ENCODE measurements at places on chromosomes 1 and 21.

- no peak for DNase-seq
Observed at GRCh38 chr1:31063631-31064030, 1.9 kb downstream of the PUM1 start.

DNA sequence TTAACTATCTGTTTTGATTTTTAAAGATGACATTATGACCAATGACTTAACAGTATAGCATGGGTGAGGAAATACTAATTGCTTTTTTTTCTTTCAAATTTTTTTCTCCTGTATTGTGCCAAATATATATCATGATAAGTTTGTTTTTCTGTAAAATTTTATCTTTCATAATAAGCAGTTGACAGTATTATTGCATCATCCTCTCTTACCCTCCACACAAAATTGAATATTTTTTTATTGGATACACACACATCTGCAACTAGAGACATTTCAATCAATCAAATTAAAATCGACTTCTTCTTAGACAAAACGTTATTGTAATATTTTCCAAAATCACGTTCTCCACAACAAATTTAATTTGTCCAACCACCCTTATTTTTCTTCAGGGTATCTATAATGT lies 330.4 kb upstream of the BRINP3 start:
- DNase-seq = no peak

GRCh38 chr1:239952348-239953308 lies 139.1 kb upstream of the FMN2 start:
- DNase-seq = no peak

DNA sequence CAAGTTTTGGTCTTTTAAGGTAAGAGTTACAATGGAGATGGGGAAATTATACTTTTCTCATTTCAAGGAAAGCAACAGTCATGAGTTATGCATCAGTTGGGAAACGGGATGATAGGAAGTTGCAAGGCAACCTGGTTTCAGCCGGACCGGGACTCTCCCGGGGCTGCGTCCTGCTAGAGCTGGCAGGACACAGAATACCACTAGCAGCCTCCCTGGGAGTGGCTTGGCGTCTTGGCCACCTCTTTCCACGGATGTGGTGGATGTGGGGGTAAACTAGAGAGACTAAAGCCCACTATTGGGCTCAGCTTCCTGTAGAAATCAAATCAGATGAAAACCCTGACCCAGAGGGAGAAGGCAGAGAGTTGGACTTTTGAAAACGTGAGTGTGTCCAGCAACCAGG lies 71.9 kb downstream of the ADARB1 start:
- no peak for DNase-seq

DNA sequence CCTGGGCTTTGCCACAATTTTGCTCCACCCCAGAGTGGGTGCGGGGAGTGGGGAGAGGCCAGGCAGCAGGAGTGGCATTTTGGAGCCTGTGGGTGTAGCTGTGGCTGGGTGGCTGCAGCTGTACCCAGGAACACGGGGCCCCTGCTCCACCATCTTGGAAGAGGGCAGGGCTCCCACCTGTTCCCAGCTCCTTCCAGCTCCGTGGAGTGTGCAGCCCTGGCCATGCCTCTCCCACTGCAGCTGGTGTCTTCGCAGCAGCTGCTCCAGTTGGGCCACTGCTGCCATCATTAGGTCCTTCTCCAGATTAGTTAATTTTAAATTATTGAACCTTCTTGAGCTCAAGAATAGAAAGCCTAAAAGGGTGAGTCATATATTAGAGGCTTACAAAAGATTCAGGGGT lies 17.6 kb downstream of the FAM20B start:
- no peak for DNase-seq
